ENCODE measurements at places on chromosomes 3 and 15.

GRCh38 chr3:115598216-115598615 lies 25.1 kb upstream of the GAP43 start:
- no peak for DNase-seq

DNA sequence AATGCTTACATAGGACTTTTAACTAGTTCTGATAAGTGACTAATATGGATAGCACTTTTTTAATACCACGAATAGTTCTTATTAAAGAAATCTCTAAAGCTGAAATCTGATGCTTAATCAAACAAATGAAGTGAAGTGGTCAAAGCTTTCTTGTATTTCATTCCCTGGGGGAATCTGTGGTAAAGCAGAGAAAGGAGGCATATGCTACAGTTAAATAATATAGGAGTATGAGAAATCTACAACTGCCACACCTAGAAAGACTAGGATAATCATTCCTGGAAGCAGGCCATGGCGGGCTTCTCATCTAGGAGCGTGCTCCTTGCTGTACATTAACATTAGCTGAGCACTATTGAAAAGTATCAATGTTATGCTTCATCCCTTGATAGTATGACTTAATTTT lies 835.7 kb downstream of the OTOL1 start:
- no peak for DNase-seq

- DNase-seq, result peak; percentile 95
Observed at GRCh38 chr3:25455441-25456132, 27.5 kb downstream of the RARB start.

- no peak for DNase-seq
Observed at GRCh38 chr3:121231872-121232271, 313.9 kb downstream of the POLQ start.

- DNase-seq, result no peak
Observed at GRCh38 chr15:86060674-86061073, 19.0 kb upstream of the AGBL1 start.

GRCh38 chr3:9224490-9224889 lies 25.0 kb downstream of the SRGAP3 start:
- peak; percentile 13 for DNase-seq

DNA sequence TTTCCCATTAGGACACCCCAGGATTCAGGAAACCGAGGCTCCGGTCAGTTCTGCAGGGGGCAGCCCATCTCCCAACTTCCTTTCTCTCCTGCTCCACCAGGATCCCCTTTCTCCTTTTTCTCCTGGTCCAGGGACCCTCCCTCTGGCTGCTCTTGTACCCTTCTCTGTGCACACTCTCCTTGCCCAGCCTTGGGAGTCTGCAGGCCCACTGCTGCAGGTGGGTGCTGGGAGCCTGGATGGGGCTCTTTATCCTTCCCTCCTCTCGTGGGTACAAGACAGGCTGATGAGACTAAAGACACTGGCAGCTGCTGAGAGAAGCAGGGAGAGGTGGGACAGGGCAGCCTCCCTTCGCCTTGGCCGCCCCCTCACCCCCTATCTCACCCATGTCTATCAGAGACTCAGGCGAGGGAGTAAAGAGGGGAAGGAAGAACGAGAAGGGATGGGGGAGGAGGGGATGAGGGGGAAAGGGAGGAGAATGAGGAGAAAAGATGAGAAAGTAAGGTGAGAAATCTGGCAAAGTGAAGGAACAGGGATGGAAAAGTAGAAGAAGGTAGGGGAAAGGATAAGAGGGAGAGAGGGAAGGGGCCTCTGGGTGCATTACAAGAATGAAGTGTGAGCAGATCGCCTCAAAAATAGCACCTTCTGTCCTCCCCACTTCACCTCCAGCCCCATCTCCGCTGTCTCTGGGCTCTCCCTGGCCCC lies 45.2 kb downstream of the ITGA11 start:
- no peak for DNase-seq

DNA sequence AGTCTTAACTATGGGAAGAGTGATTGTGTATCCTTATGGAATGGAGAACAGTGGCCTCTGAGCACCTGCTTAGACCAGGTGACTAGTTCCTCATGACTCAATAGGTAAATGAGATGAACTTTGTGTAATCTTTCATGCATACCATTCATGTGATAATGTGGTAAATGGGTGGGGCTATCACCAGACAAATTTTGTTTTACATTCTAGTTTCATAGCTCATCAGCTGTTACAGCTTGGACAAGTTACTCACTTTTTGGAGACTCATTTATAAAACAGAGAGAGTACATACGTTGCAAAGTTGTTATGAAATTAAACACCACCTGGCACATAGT lies 103.7 kb upstream of the TGFBR2 start:
- DNase-seq, result peak; percentile 52

DNA sequence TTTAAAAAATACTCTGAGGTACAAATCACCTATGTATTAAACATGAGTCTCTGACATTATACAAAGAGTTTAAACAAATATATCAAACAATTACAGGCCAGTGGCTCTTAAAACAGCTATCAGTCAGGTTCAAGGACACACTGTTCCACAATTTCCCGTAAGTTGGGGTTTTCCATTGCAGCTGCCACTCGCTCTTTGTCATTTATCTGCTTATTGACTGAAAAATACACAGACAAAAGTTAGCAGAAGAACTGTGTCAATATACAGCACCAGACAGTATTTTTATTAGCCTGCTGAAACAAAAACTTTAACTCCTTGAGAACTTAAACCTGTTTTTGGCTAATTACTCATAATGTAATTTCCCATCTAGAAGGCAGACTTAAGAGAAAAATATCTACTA lies 20.8 kb downstream of the CIAO2A start:
- DNase-seq, result no peak

- no peak for DNase-seq
Observed at GRCh38 chr3:112117841-112118571, 15.0 kb downstream of the GCSAM start.

GRCh38 chr3:176992978-176993377 lies 204.3 kb downstream of the TBL1XR1 start:
- no peak for DNase-seq

GRCh38 chr3:48301800-48302166 lies 31.7 kb downstream of the SPINK8 start:
- DNase-seq, result peak; percentile 32

DNA sequence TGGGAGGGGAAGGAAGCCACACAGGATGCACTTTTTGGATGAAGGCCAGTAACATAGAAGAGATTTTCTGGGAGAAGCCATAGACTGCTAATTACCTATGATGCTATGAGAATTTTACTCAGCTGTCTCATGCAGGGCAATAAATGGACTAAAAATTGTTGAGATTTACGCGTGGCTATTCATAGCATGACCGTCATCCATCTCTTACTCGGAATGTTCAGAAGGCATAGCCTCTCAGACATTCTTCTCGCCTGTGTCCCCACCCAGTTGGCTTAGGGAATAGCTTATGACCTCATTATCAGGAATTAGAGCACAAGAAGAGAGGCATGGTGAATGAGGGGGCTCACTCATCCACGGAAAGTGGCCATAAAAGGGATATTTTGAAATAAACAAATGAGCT lies 107.9 kb upstream of the ATP10A start:
- DNase-seq, result peak; percentile 75

DNA sequence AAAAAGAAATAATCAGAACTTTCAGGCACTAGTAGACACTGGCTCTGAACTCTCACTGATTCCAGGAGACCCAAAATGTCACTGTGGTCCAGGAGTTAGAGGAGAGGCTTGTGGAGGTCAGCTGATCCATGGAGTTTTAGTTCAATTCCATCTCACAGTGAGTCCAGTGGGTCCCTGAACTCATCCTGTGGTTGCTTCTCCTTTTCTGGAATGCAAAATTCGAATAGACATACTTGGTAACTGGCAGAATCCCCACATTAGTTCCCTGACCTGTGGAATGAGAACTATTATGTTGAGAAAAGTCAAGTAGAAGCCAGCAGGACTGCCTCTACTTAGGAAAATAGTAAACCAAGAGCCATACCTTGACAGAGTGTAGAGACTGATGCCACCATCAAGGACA lies 87.3 kb upstream of the OXTR start:
- peak; percentile 92 for DNase-seq

DNA sequence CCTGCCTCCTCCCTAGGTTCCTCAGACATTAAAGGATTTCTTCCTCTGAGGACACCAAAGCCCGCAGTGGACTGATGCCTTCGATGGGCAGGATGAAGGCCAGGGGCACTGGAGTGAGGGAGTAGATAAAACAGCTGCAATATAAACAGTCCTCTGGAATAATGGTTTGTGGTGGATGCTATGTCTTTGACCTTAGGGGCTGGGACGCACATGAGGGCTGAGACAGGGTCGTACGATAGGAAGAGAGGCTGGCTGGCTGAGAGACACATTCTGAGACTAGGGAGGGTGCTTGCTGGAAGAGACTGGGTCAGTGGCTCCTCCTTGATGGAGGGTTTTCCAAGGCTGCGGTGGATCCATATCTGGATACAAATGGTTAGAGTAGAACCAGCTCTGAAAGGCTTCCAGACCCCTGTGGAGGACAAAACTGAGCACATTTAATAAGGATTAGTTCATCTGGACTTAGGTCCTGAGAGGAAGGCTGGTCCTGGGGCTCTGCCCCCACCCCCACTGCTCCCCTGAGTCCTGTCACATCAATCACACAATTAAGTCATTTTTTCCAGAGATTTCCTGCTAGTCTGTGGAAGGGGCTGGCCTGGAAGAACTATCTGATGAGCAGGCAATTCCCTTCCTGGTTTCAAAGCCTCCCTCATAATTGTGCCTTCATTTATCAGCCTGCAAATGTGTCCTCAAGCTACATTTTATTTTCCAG lies 15.8 kb downstream of the TBC1D21 start:
- DNase-seq, result no peak

- DNase-seq, result peak; percentile 3
Observed at GRCh38 chr15:35596285-35596684, 50.3 kb upstream of the DPH6 start.

- DNase-seq, result no peak
Observed at GRCh38 chr15:27889258-27889657, 209.9 kb downstream of the OCA2 start.

GRCh38 chr15:27486683-27487647 lies 516.0 kb downstream of the GABRG3 start:
- no peak for DNase-seq
